ENCODE measurements at places on chromosomes 5 and 9.

DNA sequence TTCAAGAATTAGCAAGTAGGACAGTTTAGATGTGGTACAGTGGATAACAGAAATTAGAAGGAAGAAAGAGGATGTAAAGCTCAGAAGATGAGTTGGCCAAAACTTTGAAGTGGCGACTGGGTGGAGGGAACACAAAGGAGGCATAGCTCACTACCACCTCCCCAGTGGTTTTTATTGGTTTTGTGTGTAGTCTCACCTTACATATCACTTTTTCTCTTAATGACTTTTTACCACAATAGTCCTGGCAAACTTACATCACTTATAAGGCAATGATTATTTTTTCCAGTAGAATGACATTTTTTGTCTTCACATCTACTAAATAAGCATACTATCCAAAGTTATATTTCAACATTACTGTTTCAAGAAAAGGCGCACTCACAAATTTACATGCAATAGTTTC lies 49.2 kb upstream of the FBN2 start:
- DNase-seq = no peak

DNA sequence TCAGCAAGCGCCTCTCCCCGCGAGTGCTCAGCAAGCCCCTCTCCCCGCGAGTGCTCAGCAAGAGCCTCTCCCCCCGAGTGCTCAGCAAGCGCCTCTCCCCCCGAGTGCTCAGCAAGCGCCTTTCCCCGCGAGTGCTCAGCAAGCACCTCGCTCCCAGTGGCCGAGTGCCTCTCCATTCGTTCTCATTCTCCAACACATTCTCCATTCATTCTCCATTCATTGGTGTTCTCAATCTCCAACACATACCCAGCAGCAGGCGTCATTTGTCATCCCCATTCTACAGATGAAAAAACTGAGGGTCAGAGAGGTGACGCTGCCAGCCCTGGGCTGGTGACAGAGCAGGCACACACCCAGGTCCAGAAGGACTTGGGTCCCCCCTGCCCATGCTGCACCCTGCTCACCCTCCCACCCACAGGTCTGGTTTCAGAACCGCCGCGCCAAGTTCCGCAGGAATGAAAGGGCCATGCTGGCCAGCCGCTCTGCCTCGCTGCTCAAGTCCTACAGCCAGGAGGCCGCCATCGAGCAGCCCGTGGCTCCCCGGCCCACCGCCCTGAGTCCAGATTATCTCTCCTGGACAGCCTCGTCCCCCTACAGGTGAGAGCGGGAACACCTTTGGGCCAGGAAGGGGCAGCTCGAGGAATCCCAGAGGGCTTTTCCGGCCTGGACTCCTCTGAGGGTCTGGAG lies 32.5 kb downstream of the PTGES start:
- no peak for DNase-seq

DNA sequence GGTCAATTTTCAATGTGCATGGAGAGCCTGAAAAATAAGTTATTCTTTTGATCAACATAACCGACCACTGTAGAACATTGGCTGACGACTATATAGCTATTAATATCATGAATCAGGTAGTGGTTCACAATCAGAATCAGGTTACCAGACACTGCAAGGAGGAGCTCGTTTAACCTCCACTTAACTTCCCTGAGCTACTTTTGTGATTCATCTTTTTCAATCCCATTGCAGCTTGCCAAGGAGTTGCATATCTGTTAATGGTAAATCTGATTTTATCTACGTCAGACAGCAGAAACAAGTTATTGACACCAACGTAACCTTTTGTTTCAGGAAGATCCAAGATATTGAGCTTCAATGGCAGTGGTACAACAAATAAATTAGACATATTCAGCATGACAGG lies 2263.8 kb upstream of the ACO1 start:
- no peak for DNase-seq

- DNase-seq = no peak
These were observed 19.5 kb downstream of the RAD1 start for GRCh38 chr5:34895641-34896419.

- no peak for DNase-seq
These were observed 747.1 kb downstream of the CETN3 start for GRCh38 chr5:89662499-89662898.

DNA sequence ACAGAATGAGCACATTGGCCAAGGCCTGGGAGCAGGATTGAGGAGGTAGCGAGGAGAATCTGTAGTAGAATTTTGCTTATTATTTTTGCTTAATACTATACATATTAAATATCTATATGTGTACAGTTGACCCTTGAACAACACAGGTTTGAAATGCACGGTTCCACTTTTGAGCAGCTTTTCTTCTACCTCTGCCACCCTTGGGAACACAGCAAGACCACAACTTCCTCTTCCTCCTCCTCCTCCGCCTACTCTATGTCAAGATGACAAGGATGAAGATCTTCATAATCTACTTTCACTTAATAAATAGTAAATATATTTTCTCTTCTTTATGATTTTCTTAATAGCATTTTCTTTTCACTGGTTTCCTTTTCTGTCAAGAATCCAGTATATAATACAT lies 541.4 kb downstream of the KCTD16 start:
- no peak for DNase-seq

DNA sequence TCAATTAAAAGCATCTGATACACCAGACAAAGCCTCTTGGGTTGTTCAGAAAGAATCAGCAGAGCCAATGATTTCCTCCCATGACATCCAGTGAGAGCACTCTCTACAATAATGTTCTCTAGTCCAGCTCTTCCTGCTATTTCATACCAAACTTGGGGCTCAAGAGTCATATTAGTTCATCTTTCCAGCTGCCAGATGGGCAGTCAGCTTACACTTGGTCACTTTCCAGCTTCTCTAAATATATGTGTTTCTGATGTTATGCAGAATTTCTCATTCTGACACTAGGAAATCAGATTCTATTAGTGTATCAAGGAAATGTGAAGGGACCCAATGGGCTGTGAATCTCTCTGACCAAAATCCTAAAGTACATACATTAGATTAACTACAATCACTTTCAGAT lies 148.9 kb downstream of the ENC1 start:
- DNase-seq = no peak

- no peak for DNase-seq
These were observed 526 bp upstream of the STXBP1 start for GRCh38 chr9:127611603-127611898.

DNA sequence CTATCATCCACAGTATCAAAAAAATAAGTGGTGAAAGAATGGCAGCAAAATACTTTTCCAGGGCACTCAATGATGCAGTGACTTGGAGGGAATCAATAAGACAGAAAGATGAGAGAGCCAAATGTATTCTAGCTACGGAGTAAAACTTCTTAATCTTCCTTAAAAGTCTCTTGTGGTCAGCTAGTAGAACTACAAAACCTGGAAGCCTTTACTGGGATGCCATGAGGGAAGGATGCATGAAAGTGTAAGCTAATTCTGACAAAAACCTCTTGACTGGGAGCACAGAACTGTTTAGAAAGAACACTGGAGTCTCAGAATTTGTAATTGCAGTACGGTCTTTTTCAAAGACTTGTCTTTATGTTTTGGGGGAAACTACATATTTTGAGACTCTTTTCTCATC lies 432.8 kb upstream of the PTPRD start:
- DNase-seq = no peak

DNA sequence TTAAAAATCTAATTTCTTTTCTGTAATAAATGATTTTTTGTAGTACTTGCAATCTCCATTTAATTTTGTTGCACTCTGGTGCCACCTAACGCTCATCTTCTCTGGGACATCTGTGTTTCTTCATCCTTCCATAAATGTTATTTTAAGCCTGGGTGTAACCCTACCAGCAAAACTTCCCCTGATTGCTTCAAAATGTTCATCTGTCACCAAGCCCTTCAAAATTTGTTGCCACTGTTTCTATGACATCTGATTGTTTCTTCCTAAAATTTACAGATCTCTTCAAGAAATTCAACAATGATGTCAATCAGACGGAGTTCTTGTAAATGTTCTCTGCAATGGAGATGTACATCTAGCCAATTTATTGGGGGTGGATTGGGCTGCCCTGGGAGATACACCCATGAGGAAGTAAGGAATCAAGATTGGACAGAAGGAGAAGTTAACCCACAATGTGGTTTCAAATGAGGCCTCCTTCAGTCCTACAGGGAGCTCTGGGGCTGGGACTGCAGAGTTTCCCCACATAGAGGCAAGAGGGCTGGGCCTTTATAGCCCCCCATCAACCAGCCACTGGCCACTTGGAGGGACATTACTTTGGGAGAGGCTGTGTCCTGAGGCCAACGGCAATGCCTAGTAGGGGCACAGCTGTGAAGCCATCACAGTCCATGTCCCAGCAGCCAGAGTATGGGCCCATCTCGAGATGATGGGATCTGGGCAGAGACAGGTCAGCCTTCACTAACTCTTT lies 23.3 kb downstream of the MCTP1 start:
- DNase-seq = peak; percentile 52

- no peak for DNase-seq
These were observed 232.3 kb downstream of the IRX2 start for GRCh38 chr5:2519153-2519552.

DNA sequence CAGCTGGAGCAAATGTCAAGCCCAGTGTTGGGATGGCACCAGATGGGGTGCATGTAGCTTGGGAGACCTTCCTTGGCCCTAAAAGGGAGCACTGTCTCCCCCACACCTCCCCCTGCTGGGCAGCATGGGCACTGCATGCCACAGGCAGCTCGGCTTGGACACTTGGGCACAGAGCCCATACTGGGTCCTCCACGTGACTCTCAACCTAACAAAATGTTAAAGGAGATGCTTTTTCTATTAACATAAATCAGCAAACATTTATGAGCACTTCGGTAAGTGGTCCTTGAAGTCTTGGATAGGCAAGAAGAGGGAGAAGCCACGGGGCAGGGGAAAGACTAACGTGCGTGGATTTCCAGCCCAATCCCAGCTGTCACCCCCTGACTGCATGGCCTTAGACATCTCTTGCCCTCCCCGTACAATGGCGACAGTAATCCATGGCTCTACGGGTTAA lies 23.9 kb upstream of the MAPK9 start:
- DNase-seq = peak; percentile 33

GRCh38 chr5:168724227-168724626 lies 145.1 kb upstream of the PANK3 start:
- no peak for DNase-seq

Data from NCI-H1694 treated with DMSO at 0.1 percent for 48 hours (cell line).